ENCODE measurements at places on chromosomes 1 and 21.

GRCh38 chr1:182669266-182669665, 15.1 kb downstream of the RGS8 start:
- no peak for DNase-seq

DNA sequence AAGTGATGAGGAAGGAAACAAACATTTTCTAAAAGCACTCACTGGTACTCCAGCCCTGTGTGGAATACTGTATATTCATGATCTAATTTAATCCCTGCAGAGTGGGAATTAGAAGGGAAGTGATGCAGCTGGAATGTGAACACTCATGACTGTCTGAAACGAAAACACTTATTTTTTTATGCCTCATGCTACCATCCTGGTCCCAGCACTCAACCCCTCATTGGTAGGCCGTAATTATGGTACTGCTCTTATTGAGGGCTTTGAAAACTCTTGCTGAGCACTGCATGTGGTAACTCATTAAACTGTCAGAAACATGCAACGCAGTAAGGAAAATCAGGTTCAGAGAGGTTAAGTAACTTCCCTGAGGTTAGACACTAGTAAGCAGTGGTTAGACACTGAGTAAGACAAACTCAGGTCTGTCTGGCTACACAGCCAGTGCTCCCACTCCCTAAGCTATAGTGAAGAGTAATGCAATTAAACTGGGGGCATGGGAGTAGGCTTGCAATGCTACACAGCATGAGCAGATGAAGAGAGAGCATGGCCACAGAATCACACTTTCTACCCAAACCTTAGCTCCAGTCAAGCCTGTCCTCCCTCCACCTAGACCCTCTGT, 17.3 kb upstream of the TNFSF4 start:
- no peak for DNase-seq

GRCh38 chr1:90193116-90193515, 198.2 kb downstream of the ZNF326 start:
- no peak for DNase-seq

DNA sequence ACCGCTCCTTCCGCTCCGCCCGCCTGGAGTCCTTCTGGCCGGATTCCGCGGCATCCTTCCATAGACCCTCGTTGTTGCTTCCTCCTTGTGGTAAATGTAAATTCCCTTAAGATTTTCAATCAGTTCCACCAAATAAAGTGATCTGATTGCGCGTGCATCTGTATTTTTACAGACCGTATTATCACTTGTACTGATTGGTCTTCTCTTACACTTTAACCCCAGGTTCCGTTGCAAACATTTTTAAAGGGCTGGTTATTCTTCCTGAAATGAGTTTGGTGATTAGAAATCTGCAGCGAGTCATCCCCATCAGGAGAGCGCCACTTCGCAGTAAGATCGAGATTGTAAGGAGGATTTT, 483 bp downstream of the YBEY start:
- DNase-seq, result no peak

DNA sequence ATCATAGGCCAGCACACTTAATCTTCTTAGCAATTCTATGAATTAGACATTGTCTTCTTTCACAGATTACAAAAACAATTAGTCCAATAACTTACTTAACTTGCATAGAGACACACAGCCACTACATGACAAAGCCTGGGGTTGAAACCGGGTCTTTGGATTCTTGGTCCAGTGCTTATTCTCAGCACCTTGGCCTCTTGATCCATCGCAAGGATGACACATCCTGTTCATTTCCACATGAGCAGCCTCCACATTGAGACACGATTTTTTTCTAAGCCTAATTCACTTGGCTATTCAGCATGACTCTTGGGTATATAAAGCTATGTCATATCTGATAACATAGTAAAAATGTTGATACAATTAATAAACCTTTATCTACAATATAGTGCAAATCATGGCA, 221.0 kb upstream of the FOXD3 start:
- no peak for DNase-seq

GRCh38 chr1:203036537-203036936, 10.2 kb downstream of the PPFIA4 start:
- no peak for DNase-seq

DNA sequence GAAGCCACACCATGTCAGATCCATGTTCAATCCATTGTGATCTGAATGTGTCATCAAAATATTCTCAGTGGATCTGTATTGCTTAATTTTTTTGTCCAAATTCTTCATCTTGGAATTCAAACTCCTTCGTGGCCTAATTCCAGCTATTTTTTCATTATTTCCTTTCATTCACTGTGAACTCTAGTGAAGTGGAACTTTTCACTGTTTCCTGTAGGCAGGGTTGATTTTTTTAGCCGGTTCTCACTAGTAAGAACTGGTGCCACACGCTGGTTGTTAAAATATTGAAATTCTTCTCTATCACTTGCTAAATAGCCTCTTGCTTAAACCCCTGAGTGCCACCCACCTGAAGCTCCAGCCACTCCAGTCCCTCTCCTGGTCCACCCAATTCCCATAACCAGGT, 7.6 kb upstream of the S100A11 start:
- no peak for DNase-seq

Data from T-helper 2 cell (primary cell).